Sigmoid colon (tissue), 7 donors: ENCODE measurements at places on chromosomes 11 and 22. TPM values are rescaled to one million over a fixed set of nuclear protein-coding genes. Genes with fewer than 3 reads are reported as not detected.

GNAZ gene
- 24.0 TPM for total RNA-seq

IFITM10 gene
- 1.4 TPM for total RNA-seq

CCDC89 gene
- 3.0 TPM for total RNA-seq

GRCh38 chr22:34414467-34415440 is 494.5 kb upstream of the LARGE1 start:
- H3K4me1 ChIP-seq: no peaks in the 10 kb centered on the region
- no peaks in the 10 kb centered on the region for H3K36me3 ChIP-seq
- H3K27me3 ChIP-seq: no peaks in the 10 kb centered on the region

DNA sequence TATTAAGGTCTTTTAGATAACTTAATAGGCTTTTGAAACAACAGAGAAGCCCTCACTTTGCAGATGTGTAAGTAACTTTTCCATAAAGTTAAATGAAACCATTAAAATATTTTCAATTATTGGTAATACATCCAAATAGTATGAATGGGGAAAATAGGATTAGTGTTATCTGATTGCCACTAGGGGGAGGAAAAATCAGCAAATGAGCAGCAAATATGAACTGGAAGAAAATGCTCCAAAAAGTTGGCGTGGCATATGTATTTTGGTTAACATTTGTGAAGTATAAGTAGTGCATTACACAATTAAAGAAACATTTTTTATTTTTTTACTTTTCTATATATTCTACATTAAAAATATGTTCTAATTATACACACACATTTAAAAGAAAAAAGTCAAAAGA is 259.8 kb upstream of the ANO5 start:
- H3K27ac ChIP-seq: no peak overlapping the region
- H3K36me3 ChIP-seq: no peaks in the 10 kb centered on the region
- no peaks in the 10 kb centered on the region for H3K4me1 ChIP-seq
- no peaks in the 10 kb centered on the region for H3K27me3 ChIP-seq
- no peak overlapping the region for H3K4me3 ChIP-seq
- DNase-seq: no peak

GRCh38 chr11:3841426-3842350 is 929 bp upstream of the RHOG start:
- H3K36me3 ChIP-seq: no peaks in the 10 kb centered on the region
- H3K27ac ChIP-seq: peak overlapping the region; percentile 99
- peak overlapping the region; percentile 96 for H3K4me3 ChIP-seq

GRCh38 chr11:88016392-88017170 is 158.7 kb downstream of the RAB38 start:
- H3K27ac ChIP-seq: no peak overlapping the region
- H3K27me3 ChIP-seq: no peaks in the 10 kb centered on the region
- H3K4me1 ChIP-seq: no peaks in the 10 kb centered on the region
- H3K4me3 ChIP-seq: no peak overlapping the region
- peak; percentile 83 for DNase-seq
- H3K36me3 ChIP-seq: no peaks in the 10 kb centered on the region

DNA sequence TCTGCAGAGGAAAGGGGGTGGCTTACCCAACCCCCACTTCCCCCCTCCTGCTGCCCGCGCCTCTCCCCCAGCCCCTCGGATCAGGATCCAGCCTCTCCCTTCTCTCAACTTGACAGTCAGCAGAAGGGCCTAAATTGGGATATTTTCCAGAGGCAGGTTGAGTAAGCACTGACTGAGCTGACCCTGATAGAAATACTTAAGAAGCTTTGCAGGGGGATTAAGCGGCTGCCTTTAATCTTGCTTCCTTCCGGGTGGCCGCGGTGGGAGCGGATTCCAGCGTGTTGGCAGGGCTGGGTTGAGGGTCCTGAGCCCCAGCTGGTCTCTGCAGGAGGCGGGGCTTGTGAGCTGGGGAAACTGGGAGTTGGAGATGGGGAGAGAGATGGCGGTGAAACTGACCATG is 445.2 kb downstream of the NTM start:
- no peak overlapping the region for H3K4me3 ChIP-seq
- no peaks in the 10 kb centered on the region for H3K4me1 ChIP-seq
- H3K27me3 ChIP-seq: no peaks in the 10 kb centered on the region
- no peak overlapping the region for H3K27ac ChIP-seq
- no peaks in the 10 kb centered on the region for H3K36me3 ChIP-seq

DNA sequence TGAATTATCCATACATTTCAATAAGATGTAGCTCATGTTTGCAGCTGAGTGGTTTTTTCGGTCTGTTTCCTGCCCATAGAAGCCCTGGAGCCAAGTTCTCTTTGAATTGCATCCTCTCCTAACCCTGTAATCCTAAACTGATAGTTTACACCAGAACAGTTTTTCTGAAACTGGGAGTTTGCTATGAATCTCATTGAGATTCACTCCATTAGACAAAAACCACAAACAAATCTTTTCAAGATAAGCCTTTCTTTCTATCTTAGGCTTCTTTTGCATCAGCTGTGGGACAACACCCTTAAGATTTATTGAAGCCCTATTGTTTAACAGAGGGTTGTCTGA is 324.8 kb downstream of the DYNC2H1 start:
- H3K27me3 ChIP-seq: no peaks in the 10 kb centered on the region
- no peak overlapping the region for H3K27ac ChIP-seq
- DNase-seq: no peak
- no peaks in the 10 kb centered on the region for H3K36me3 ChIP-seq
- no peaks in the 10 kb centered on the region for H3K4me1 ChIP-seq
- no peak overlapping the region for H3K4me3 ChIP-seq

- H3K27ac ChIP-seq: no peak overlapping the region
- no peaks in the 10 kb centered on the region for H3K36me3 ChIP-seq
- peak; percentile 46 for DNase-seq
These were observed 621.4 kb downstream of the BRD1 start for GRCh38 chr22:49206281-49206680.

- H3K4me1 ChIP-seq: no peaks in the 10 kb centered on the region
- no peak overlapping the region for H3K4me3 ChIP-seq
- H3K27me3 ChIP-seq: peaks cover 8% of the 10 kb centered on the region
- no peaks in the 10 kb centered on the region for H3K36me3 ChIP-seq
These were observed 6.8 kb downstream of the NHERF4 start for GRCh38 chr11:119192111-119192510.

- H3K36me3 ChIP-seq: no peaks in the 10 kb centered on the region
- peak; percentile 55 for DNase-seq
- H3K27me3 ChIP-seq: no peaks in the 10 kb centered on the region
- H3K4me3 ChIP-seq: no peak overlapping the region
- no peak overlapping the region for H3K27ac ChIP-seq
These were observed 44.6 kb upstream of the WNT7B start for GRCh38 chr22:46021577-46021976.

GRCh38 chr11:126344141-126345080 is 11.1 kb upstream of the ST3GAL4 start:
- no peak overlapping the region for H3K4me3 ChIP-seq
- H3K27me3 ChIP-seq: no peaks in the 10 kb centered on the region
- no peaks in the 10 kb centered on the region for H3K36me3 ChIP-seq
- no peak for DNase-seq
- H3K27ac ChIP-seq: no peak overlapping the region

DNA sequence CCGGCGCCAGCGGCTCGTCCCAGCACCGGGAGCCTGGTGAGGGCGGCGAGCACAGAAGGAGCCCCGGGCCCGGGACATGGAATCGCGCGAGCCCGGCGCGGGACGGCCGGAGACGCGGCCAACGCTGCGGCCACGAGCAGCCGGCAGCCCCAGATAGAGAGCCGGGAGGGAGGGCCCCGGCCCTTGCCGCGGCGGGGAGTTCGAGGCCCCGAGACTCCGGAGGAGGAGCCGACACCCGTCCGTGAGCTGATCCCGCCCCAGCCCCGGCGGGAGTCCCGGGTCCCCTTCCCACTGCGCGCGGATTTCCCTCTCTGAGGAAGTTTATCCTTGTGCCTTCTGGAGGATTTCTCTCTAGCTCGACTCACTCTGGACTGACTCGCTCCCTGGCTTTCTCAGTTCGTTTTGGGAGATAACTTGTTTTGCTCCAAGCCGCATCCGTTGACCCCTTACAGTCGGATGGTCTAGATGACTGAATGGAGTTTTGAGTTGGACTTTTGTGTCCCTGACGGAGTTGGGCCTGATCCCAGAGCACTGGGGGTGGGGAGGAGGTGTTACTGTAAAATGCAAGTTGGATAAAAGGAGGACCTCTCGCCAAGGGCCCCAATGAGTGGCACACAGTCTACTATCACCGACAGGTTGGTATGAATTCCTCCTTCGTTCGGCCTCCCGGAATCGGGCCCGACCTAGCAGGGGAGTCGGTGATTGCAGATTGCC is 585 bp downstream of the ARHGEF12 start:
- H3K27me3 ChIP-seq: no peaks in the 10 kb centered on the region
- peak overlapping the region; percentile 99 for H3K27ac ChIP-seq
- peak; percentile 77 for DNase-seq
- peak overlapping the region; percentile 58 for H3K4me3 ChIP-seq
- H3K36me3 ChIP-seq: no peaks in the 10 kb centered on the region

DNA sequence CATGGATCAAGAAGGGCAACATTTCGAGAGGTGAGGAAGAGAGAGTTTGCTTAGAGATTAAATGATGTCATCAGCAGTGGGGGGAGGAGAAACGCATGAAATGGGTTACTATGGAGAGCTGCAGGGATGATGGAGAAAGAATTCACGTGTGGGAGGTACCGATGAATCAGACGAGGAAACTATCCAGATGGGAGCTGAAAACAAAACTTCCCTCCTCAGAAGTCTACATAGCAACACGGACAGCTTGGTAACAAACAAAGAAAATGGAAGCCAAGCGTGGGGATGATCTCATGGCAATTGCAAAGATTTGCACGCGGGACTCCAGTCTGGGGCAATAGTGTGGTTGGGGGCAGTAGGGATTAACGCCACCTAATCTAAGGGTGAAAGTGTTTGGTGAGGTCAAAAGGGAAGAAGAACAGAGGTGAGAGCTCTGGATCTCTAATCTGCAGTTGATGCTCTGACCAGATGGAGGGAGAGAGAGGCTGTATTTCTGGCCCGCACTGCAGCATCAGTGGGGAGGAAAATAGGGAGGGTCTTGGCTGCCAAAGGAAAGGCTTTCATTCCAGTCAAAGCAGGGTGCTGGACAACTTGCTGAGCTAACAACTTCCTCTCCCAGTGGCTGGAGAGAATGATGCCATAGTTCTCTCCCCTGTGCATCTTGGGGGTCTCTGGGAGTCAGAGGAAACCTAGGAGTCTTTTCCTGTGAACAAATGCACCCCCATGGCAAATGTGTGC is 43.4 kb upstream of the CSNK2A3 start:
- no peaks in the 10 kb centered on the region for H3K27me3 ChIP-seq
- DNase-seq: no peak
- peaks cover 37% of the 10 kb centered on the region for H3K4me1 ChIP-seq
- no peak overlapping the region for H3K4me3 ChIP-seq
- peak overlapping the region; percentile 70 for H3K27ac ChIP-seq

DNA sequence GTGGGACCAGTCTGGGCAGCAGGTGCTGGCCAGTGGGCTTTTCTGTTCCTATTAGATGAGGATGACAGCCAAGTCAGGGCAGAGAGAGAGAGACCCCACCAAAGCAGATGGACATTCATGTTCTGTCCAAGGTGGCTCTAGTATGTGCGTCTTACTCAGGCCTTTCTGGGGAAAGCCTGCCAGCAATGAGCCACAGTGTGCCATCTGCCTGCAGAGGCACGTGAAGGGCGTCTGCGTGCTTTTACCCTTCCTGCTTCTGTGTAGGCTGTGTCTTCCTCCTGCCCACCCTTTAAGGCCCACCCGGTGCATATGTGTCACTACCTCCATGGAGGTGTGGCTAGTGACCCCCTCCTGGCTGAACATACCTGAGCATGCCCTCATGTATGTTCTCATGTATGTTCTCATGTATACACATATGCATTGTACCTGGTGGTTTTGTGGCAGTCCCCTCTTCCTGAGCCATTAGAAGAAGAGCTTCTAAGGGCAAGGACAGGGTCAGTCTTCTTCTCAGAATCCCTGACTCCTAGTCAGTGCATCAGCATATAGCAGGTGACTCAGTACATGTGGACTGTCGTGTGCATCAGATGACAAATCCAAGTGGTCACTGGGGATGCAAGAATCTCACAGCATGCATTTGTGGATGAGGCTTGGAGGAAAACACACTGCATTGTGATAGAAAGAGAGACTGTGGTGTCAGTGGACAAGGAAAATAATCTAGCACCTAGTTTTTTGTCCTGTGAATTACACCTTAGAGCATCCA is 90.4 kb upstream of the YWHAH start:
- no peaks in the 10 kb centered on the region for H3K36me3 ChIP-seq
- H3K4me1 ChIP-seq: no peaks in the 10 kb centered on the region
- no peak overlapping the region for H3K4me3 ChIP-seq

DNA sequence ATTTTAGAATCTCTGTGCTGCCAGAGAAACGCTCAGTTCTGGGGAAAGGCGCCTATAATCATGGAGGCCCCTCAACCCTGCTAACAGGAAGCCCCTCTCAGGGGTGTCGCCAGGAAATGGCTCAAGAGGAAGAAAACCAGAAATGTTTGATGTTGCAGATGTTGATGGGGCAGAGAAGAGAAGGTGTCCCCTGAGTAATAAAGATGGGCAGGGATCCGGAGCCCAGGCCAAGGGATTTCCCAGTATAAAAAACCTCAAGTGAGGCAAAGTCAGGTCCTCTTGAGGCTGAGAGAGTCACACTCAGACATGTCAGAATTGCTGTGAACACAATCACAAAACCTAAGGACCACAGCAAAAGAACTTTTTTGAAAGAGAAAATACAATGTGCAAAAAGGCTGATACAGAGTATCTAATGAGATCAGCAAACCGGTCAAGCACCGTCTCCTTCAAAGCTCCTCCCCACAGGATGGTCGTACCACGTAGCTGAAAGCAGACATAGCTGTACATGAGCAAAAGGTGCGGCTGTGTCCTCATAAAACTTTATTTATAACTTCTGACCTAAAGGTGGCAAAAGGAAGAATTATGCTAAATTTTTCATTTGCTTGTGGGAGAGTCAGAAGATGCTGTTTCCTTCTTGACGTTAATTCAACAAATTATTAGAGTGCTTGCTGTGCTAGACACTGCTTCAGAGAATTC is 12.2 kb downstream of the MOV10L1 start:
- H3K27ac ChIP-seq: no peak overlapping the region
- H3K36me3 ChIP-seq: no peaks in the 10 kb centered on the region
- peaks cover 5% of the 10 kb centered on the region for H3K27me3 ChIP-seq
- no peak overlapping the region for H3K4me3 ChIP-seq

GRCh38 chr11:46694072-46694471 is 6.3 kb downstream of the ARHGAP1 start:
- H3K4me3 ChIP-seq: no peak overlapping the region
- peak overlapping the region; percentile 91 for H3K27ac ChIP-seq
- H3K4me1 ChIP-seq: peaks cover 57% of the 10 kb centered on the region

DNA sequence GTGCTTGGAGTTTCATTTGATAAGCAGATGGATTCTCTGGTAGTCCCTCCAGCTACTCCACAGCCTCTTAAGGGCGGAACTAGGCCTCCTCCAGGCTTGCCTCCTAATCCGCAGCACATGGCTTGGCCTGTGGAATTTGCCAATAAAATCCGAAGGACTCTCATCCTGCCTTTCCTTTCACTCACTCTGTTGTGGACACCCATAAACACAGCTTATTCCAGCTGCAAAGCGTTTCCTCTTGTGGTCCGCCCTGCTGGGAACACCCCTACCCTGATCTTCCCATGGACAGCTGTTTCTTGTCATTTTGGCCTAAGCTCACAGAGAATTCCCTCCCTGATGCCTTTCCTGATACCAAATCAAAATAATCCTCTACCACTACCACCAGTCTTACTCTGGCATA is 546.2 kb downstream of the NTM start:
- H3K27ac ChIP-seq: no peak overlapping the region
- no peak overlapping the region for H3K4me3 ChIP-seq
- H3K27me3 ChIP-seq: no peaks in the 10 kb centered on the region
- no peak for DNase-seq
- no peaks in the 10 kb centered on the region for H3K36me3 ChIP-seq
- no peaks in the 10 kb centered on the region for H3K4me1 ChIP-seq
